Midbrain (tissue), 1 donor: ENCODE measurements at places on chromosomes 6 and 20.

GRCh38 chr6:110180228-110181008 lies at the start of gene CDC40:
CDC40 (plus strand) TSS chr6:110180427; CDS start chr6:110180445, 18 bp downstream.
- no peak for DNase-seq

DNA sequence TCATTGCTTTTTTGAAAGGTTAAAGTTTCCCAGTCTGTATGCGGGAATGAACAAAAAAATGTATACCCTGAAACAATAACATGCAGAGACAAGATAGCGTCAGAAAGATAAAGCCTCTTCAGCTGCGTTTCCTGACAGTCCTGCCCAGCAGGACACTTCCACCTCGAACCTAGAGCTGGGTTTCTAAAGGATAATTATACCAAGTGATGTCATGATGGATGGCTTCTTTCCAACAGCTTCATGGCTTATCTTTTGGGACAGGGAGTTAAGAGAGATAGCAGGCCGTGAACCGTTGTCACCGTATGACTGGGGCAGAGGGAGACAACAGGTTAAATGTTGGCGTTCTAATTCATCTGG lies 267.6 kb upstream of the SGK1 start:
- DNase-seq, result no peak

- no peak for DNase-seq
Measured at GRCh38 chr6:155584006-155584405, 128.4 kb upstream of the NOX3 start.

DNA sequence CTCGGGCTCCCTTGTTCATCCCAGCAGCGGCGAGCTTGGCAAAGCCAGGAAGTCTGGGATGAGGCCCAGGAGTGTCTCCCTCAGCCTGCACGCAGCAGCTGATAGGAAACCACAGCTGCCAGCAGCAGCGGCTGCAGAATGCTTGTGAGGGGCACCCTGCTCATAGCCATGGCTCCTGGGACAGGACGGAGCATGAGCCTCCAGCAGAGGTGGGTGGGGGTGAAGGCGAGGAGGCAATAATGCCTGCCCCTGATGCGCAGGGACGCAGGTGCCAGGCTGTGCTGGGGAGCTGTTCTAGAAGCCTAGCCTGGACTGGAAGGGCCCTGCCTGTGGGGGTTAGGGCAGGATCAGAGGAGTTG lies 157.9 kb downstream of the CD83 start:
- DNase-seq, result no peak

DNA sequence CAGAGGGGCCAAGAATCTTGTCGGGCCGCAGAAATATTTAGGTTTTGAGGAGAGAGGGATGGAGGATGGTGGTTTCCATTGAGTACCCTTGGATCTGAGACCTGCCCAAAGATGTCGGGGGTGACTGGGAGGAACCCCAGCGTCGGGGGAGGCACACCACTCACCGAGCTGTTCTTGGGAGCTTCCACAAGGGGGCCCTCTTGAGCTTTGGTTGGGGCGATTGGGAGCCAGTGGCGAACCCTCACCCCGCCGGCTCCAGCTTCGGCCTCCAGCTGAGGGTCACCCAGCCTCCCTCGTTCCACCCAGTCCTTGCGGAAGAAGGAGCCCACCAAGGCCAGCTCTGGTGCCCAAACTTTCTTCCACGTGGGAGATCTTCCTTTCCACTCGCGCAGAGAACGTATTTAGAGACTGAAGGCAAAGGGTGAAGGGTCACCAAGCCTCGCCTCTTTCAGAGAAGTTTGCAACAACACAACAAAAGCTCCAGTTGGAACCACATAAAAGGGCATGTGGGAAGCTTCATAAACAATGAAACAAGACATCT lies 33.6 kb downstream of the APCDD1L start:
- peak; percentile 32 for DNase-seq

DNA sequence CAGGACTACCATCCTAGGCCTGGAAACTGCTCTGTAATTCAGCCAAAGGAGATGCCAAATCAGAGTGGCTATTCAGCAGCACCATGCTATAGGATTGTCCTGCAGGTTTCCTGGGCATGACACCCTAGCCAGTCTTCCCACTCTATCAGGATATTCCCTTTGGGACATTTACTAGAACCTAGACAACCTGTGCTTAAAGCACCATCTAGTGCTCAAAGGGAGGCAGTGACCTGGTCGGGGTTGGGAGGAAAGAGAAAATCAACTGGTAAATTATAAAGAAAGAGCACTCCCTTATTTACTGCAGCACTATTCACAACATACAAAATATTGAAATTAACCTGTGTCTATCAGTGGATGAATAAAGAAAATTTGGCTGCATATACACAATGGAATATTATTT lies 67.2 kb upstream of the SMLR1 start:
- no peak for DNase-seq

DNA sequence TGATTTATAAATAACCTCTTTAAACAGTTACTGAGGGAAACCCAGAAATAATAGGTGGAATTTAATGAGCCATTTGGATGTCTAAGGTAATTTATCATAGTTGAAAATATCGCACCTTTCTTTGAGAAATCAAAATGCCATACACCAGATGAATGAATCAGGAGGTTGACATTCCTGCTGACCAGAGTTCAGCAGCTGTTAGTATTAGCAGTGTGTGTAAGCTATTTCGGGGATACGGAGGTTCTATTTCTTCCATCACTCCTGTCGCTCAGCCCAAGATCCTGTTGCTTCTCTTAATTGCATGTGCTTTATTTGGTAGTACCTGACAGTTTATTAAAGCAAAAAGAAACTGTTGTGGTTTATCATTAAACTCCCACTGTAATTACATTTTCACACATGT lies 67.1 kb downstream of the HDGFL1 start:
- no peak for DNase-seq

DNA sequence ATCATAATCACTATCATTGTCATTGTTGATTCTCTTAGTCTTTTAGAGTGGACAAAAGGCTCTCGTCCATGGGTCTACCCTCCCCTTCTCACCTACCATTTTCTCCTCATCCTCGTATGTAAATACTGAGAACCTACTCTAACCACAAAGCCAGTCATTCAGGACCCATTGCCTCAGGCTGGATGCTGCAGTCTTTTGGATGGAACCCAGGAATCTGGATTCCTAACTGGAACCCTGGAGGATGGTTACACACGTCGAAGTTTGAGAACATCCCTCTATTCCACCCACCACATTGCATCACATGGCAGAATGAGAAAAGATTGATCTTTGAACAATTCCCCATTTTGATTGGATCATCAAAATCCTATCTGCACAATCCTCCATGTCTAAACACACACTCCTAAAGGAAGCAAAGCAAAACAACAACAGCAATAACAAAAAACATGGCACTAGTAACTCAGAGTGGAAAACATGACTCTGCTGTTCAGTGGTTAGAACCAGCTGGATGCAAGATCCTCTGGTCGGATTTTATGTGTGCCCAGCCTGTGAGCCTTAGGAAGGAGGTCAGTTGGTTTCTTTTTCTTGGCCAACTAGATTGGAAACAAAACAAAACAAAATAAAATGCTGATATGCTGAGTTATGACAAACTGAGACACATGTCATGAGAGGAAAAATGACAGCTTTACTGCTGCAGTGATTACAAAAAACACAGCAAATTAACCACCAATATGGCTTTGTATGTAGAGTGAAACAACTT lies 38.0 kb downstream of the TSHZ2 start:
- no peak for DNase-seq

GRCh38 chr6:14149739-14150130 lies 32.2 kb downstream of the CD83 start:
- no peak for DNase-seq

DNA sequence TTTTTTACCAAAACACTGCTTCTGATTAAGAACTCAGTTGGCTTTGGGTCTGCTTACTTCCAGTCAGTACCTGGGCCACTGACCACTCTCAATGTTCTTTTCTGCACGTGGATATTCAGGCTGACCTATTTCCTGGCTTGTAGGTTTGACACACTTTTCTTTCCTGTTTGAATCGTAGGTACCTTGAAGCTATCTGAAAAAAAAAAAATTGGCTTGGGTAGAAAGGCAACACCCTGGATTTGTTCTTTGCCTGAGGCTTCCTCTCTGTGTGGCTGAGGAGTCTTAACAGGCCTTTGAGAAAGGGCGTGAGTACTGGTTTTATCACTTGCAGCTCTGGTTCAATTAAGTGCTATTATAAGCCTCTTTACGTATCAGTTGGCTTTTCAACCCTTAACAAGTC lies 60.6 kb upstream of the IL20RA start:
- DNase-seq, result no peak

- DNase-seq, result no peak
Measured at GRCh38 chr20:7459083-7459482, 481.2 kb downstream of the HAO1 start.

GRCh38 chr20:25230166-25230831 lies 17.6 kb upstream of the PYGB start:
- DNase-seq, result no peak
